Body of pancreas (tissue), 4 donors: ENCODE measurements at places on chromosomes 1 and 21. TPM values are rescaled to one million over a fixed set of nuclear protein-coding genes. Genes with fewer than 3 reads are reported as not detected.

Gene KIAA0040
- total RNA-seq, result 10.1 TPM

DNA sequence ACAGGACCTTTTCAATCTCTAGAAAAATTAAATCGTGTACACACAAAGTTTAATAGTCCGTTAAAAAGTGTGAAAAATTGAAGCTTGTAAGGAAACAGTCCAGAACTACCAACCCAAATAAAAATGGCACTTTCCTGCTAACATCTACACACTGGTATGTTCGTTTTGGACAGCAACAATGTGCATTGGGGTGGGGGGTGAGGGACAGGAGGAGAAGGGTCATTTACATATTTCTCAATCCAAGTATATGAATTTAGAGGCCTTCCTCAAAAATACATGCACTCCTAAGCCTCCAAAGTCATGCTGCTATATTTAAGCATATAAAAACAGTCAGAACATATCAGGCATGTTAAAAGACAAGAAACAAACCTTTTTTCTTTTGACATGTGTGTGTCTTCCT lies 2.5 kb downstream of the PPP1R15B start:
- peaks cover 34% of the 10 kb centered on the region for H3K4me1 ChIP-seq
- H3K4me3 ChIP-seq, result peak overlapping the region; percentile 60
- no peaks in the 10 kb centered on the region for H3K36me3 ChIP-seq
- DNase-seq, result no peak

GRCh38 chr1:154129391-154129970 lies 25.4 kb downstream of the NUP210L start:
- H3K27ac ChIP-seq, result no peak overlapping the region
- H3K4me3 ChIP-seq, result no peak overlapping the region
- H3K4me1 ChIP-seq, result no peaks in the 10 kb centered on the region
- DNase-seq, result no peak

GRCh38 chr1:47881505-47882442 lies 115.4 kb downstream of the TRABD2B start:
- no peak overlapping the region for H3K4me3 ChIP-seq
- no peaks in the 10 kb centered on the region for H3K36me3 ChIP-seq
- peaks cover 40% of the 10 kb centered on the region for H3K4me1 ChIP-seq
- H3K27me3 ChIP-seq, result no peaks in the 10 kb centered on the region

DNA sequence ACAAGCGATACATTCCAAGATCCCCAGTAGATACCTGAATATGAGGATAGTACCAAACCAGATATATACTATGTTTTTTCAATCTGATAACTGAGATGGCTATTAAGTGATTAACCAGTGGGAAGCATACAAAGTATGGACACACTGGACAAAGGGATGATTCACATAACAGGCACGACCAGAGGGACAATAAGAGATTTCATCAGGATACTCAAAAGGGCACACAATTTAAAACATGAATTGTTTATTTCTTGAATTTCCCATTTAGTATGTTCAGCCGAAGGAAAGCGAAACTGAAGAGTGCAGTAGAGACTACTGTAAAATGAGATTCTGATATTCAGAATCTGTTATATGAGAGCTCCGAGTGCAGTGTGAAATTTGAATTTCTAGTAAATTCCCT lies 10.6 kb downstream of the ZZZ3 start:
- H3K36me3 ChIP-seq, result no peaks in the 10 kb centered on the region
- H3K27ac ChIP-seq, result no peak overlapping the region
- no peak overlapping the region for H3K4me3 ChIP-seq
- H3K27me3 ChIP-seq, result no peaks in the 10 kb centered on the region
- DNase-seq, result no peak

DNA sequence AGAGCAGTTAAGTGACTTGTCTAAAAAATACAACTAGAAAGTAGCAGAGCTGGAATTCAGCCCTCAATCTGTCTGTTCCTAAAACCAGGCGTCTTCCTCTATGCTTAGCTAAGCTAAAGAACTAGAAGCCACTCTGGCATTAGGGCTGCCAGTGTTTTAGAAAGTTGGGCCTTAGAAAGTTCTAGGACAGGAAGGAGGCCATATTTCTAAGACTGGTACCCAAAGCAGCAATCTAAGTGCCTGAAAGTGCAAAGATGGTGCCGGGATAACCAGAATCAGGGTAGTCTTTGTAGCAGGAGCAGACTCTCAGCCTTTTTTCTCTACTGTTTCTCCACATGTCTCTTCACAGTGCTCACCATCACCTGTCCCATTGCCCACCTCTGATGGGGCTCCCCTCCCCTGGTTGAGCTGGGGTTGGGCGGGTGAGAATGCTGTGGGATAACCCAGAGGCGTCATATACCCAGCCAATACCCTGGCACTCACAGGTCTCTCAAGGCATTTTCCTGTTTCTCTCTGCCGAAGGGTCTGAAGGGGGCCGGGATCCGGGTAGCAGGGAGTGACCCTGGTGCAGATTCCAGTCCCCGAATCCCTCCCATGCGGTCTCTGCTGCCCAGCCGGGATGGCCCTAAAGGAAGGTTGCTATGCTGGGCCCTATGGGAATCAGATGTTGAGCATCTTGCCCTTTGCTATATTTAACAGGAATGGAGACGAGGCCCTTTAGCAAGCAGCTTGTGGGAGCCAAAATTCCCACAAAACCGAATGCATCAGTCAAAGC lies 1.1 kb upstream of the RCSD1 start:
- H3K27ac ChIP-seq, result no peak overlapping the region
- no peak for DNase-seq
- no peak overlapping the region for H3K4me3 ChIP-seq
- peaks cover 4% of the 10 kb centered on the region for H3K4me1 ChIP-seq

DNA sequence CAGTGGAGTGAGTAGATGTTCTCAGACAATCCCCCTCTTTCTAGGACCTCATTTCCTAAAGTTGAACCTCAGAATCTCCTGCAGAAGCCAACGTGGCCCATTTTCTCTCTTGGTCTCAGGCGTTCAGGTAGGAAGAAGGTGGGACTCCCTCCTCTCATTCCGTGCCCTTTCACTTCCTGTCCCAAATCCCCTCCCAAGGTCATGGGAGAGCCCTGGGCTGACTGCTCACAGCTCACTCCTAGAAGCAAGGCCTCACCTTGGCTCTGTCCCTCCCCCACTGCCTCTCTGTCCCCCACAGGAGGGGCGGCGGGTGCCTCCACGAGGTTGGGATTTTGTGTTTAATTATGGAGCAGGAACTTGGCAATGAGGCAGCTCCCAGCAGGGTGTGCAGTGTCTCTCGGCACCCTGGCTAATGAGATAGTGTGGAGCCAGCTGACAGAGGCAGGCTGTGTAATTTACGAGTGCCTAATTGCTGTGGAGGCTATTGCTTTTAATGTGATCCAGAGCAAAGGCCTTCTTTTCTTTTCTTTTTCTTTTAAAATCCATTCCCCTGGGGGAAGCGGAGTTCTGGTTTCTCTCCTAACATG lies 9.1 kb upstream of the CDK18 start:
- no peak overlapping the region for H3K4me3 ChIP-seq
- no peaks in the 10 kb centered on the region for H3K27me3 ChIP-seq
- no peaks in the 10 kb centered on the region for H3K36me3 ChIP-seq
- H3K4me1 ChIP-seq, result peaks cover 30% of the 10 kb centered on the region
- DNase-seq, result no peak

DNA sequence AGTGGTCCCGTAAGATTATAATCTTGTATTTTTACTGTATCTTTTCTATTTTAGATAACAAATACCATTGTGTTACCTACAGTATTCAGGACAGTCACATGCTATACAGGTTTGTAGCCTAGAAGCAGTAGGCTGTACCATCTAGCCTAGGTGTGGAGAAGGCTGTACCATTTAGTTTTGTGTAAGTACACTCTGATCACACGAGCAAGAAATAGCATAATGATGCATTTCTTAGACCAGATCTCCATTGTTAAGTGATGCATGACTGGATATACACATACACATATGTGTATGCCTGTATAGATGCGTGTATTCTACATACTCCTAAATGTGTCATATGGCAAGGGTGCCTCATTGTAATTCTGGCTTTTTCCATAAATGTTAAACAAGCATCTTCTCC lies 33.9 kb downstream of the GALNT2 start:
- no peak for DNase-seq
- no peaks in the 10 kb centered on the region for H3K27me3 ChIP-seq
- no peaks in the 10 kb centered on the region for H3K36me3 ChIP-seq
- H3K4me1 ChIP-seq, result peaks cover 52% of the 10 kb centered on the region
- no peak overlapping the region for H3K4me3 ChIP-seq
- peak overlapping the region; percentile 55 for H3K27ac ChIP-seq

DNA sequence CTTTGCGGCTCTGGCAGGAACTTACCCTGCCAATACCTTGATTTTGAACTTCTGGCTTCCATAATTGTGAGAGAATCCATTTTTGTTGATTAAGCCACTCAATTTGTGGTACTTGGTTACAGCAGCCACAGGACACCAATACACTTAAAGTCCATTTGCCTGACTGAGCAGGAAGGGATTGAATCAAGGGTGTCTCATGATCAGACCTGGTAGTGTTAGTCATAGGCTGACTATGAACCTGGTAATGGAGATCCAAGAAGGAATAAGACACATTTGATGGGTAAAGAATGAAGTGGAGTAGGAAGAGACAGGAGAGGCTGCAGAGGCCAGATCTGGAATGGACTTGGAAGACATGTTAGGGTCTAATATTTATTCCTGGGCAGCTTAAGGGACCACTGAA lies 31.2 kb upstream of the MAP1LC3C start:
- no peak overlapping the region for H3K4me3 ChIP-seq
- H3K27ac ChIP-seq, result no peak overlapping the region
- no peaks in the 10 kb centered on the region for H3K27me3 ChIP-seq
- H3K36me3 ChIP-seq, result no peaks in the 10 kb centered on the region
- no peaks in the 10 kb centered on the region for H3K4me1 ChIP-seq

- H3K27me3 ChIP-seq, result peaks cover 43% of the 10 kb centered on the region
- no peak for DNase-seq
- no peak overlapping the region for H3K27ac ChIP-seq
These were observed 196 bp downstream of the ALX3 start for GRCh38 chr1:110070282-110070669.

GRCh38 chr1:155202731-155203515 lies 4.8 kb downstream of the THBS3 start:
- H3K36me3 ChIP-seq, result no peaks in the 10 kb centered on the region
- H3K27me3 ChIP-seq, result no peaks in the 10 kb centered on the region
- DNase-seq, result no peak
- H3K4me3 ChIP-seq, result no peak overlapping the region

DNA sequence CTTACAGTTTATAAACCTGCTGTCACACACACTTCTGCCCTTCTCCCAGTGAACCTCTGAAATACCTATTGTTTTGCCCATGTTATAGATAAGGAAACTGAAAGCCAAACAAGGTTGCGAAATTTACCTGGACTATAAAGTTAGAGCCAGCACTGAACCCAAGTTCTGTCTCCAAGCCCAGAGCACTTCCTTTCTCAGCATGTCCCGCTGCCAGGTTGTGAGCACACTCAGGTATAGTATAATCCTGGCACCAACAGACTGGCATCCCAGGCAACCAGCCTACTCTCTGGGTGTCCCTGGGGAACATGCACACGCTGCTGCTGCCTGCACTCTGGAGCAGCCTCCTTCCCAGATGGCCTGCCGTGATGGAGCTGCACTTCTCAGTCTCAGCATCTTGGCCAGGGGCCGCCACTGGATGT lies 45.1 kb downstream of the PGBD5 start:
- H3K27me3 ChIP-seq, result no peaks in the 10 kb centered on the region
- peak; percentile 88 for DNase-seq
- no peaks in the 10 kb centered on the region for H3K36me3 ChIP-seq
- H3K27ac ChIP-seq, result peak overlapping the region; percentile 70
- H3K4me1 ChIP-seq, result peaks cover 37% of the 10 kb centered on the region
